ENCODE measurements at places on chromosomes 7 and 10. TPM values are rescaled to one million over a fixed set of nuclear protein-coding genes. Genes with fewer than 3 reads are reported as not detected.

The AOAH gene
- total RNA-seq = 1.9 TPM

GRCh38 chr10:72790216-72790990 lies 98.5 kb downstream of the MCU start:
- DNase-seq = no peak

- no peak for DNase-seq
These were observed 18.1 kb downstream of the HACD1 start for GRCh38 chr10:17599089-17599488.

DNA sequence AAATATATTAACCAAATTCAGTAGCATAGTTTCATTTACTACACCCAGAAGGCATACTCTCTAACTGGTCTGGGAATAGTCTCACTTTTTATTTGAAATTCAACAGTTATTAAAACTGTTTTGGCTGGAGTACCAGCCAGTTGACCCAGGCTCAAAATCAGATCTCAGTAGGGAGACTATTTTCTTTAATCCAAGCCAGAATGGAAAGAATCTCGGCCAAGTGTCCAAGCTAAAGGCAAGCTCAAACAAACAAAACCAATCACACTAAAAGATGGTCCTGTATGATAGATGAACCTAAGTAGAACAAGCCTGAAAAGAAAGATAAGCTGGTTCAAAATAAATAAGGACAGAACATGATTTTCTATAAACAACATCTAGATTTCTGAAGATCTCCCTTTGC lies 259.6 kb upstream of the POM121L12 start:
- DNase-seq = no peak

- no peak for DNase-seq
These were observed 19.4 kb downstream of the OGDH start for GRCh38 chr7:44625526-44626471.

GRCh38 chr7:24732646-24733413 lies 24.4 kb downstream of the GSDME start:
- DNase-seq = no peak

- no peak for DNase-seq
These were observed 191.9 kb upstream of the LYZL2 start for GRCh38 chr10:30821261-30821993.

GRCh38 chr7:105473163-105473562 lies 48.9 kb downstream of the PUS7 start:
- no peak for DNase-seq

The PROSER2 gene
- 0.52 TPM for total RNA-seq

- no peak for DNase-seq
These were observed 123.0 kb upstream of the VSTM2A start for GRCh38 chr7:54419209-54419608.

DNA sequence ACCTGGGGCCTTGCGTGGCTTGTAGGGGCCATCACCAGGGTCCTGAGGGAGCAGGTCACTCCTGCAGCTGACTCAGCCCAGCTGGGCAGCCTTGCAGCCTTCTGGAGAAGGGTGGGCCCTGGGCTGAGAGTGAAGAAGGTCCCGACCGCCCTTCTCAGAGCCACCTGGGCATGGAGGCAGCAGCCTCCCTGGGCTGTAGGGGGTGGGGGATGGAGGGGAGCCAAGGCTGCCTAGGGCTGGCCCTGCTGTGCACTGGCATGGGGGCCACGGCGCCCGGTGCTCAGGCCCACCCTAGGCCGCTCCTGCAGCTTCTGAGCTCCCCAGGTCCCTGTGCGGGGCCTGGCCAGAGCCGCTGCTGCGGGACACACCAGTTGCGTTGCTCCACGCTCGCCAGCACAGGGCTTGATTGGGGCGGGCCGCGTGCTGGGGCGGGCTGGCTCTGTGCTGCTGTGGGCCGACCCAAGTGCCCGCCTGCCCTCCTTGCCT lies 63.6 kb upstream of the NKX6-2 start:
- no peak for DNase-seq

The STAG3 gene
- 0.74 TPM for total RNA-seq

- DNase-seq = no peak
These were observed 203.4 kb downstream of the KIF20B start for GRCh38 chr10:89904755-89905154.

GRCh38 chr7:68470836-68471435 lies 1127.3 kb upstream of the AUTS2 start:
- no peak for DNase-seq

- no peak for DNase-seq
These were observed 383.1 kb upstream of the STEAP1 start for GRCh38 chr7:89771003-89771636.

DNA sequence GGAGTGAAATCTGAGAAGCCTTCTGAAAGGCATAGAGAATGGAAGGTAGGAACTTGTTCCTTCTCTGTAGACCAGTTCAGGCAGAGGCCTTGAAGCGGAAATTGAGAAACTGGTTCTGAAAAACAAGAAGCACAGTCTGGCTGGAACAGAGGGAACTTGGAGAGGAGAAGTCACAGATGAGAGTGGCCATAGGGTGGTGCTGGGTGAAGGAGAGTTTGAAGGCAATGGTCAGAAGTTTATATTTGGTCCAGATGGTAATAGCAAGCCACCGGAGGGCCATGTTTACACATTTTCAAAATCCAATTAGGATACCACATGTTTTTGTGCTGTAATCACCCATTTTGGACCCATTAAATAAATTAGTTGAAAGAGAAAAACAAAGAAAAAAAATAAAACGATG lies 692.5 kb downstream of the INHBA start:
- DNase-seq = no peak

DNA sequence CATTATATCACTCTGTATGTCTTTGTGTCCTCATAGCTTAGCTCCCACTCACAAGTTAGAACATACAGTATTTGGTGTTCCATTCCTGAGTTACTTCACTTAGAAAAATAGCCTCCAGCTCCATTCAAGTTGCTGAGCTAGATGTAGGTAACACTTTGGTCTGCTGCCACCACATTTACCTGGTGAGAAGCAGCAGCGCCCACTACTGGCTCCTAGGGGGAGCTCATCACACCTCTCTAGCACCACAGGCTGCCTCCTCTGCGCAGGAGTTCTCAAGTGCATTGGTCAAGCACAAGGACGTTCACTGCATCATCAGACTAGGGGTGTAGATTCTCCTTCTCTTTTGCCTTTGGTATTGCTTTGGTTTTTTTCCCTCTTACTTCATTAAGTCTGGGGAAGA lies 530.9 kb upstream of the AUTS2 start:
- DNase-seq = no peak

The SLC13A1 gene
- not detected for total RNA-seq

DNA sequence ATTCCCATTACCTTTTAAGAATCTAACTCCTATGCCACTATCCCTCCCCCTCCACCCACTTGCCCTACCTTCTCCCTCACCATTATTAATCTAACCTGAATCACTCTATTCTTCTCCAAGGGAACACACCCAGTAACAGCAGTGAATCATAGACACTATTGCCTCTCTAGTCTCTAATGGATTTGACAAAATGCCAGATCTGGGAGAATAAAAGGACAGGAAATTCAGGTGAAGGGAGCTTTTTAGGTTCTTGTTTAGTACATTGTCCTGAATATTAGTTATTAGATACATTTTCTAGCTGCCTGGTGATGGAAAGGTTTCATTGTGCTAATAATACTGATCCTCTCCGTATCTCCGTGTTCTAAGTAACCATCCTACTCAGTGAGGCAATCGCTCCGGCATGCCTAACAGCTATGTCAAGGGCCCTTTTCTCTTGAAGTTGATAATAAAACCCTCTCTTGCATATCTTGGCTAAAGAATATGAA lies 4.1 kb upstream of the SFR1 start:
- DNase-seq = no peak

The RET gene
- total RNA-seq = 0.60 TPM

GRCh38 chr10:29119374-29119773 lies 169.5 kb upstream of the LYZL1 start:
- DNase-seq = peak; percentile 19

DNA sequence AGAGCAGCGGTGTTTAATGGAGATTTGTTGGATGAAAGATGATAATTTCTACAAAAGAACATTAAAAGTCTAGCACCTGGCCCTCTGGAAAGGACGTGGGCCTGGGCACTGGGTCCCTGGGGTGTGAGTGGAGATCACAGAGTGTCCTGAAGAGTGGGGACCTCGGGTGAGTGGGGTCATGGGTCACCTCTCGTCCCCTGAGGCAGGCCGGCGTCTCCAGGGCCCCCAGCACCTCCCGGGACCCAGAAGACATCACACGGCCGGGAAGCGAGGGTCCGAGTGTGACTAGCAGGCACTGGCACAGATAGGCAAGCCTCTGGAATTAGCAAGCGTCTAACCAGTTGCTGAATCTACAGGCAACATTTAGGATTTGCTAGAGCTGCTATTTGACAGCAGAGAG lies 257.2 kb downstream of the MAD1L1 start:
- DNase-seq = no peak

DNA sequence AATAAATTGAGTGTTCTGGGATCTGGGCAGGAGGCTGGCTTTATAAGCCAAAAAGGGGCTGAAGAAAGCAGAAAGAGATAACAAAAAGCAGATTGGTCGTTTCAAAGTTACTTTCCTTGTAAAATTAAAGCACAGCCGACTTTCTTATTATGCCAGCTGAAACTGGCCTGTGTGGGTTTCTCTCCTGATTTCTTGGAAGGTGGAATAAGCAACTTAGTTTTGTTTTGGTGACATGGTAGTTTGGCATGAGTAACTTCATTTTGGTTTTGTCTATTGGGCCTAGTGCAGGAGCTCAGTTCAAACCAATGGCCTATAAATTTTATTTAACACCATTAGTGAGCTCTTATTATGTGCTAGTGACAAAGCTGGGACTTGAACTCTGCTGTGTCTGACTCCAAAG lies 13.2 kb upstream of the DNAJC12 start:
- DNase-seq = no peak

The ADAM12 gene
- total RNA-seq = 0.27 TPM

The NME8 gene
- total RNA-seq = not detected

DNA sequence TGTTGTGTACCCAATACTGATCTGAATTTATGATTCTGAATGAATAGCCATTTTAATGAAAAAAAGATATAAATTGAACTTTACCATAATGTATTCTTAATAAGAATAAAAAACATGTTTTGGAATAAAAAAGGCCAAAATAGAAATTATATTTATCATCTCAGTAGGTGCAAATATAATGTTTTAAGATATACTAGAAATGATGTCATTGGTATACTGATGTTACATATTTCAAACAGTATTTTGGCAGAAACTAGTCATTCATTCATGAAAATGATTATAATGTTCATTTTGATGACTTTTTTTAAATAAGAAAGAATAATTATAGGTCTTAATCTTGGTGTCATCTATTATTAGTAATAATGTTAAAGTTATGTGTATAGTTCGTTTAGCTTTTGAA lies 9.2 kb downstream of the PCGF5 start:
- DNase-seq = no peak

The BLNK gene
- 1.4 TPM for total RNA-seq

DNA sequence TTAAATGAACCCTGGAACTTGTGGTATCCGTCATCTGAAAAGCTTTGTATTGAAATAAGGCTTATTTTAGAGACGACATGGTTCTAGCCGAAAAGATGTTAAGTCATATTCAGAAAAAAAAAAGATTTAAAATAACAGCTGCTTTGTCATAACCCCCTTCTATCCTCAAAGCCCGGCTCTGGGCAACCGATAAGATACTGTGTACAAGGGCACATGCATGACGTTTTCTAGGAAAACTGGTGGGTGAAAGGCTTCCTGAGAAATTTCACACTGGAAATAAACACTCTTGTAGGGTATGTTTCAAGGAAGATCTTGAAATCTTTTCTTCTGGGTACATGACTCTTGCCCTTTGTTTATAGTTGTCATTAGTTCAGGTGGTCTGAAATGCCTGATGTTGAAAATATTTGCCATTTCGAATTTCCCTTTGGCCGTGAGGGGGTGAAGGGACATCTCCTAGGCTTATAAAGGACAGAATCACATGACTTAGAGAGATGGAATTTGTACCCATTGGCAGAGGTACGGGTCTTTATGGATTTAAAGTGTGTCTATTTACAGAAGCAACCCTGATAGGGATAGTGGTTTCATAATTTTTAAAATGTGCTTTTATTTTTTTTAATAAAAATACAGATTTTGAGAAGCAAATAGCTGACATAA lies 232.5 kb downstream of the PTEN start:
- DNase-seq = no peak

GRCh38 chr7:108112683-108113082 lies 17.5 kb downstream of the LAMB4 start:
- DNase-seq = no peak

The VPS41 gene
- 43.7 TPM for total RNA-seq

DNA sequence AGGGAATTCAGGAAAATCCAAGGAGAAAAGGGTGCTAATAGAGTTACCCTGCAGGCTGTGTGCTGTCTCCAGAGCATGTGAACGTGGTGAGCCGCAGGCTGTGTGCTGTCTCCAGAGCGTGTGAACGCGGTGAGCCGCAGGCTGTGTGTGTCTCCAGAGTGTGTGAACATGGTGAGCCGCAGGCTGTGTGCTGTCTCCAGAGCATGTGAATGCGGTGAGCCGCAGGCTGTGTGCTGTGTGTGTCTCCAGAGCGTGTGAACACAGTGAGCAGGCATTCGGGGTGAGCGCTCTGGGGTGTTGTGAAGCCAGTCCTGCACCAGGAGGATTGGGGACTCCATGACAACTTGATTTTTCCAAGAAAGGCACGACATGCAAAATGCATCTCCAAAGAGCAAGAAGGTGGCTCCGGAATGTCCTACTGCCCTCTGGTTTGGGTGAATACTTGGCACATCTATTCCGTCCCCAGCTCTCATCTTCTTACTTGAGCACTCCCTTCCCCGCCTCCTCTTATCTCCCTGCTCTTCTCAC lies 407.9 kb upstream of the SHH start:
- no peak for DNase-seq

The GPR26 gene
- not detected for total RNA-seq

DNA sequence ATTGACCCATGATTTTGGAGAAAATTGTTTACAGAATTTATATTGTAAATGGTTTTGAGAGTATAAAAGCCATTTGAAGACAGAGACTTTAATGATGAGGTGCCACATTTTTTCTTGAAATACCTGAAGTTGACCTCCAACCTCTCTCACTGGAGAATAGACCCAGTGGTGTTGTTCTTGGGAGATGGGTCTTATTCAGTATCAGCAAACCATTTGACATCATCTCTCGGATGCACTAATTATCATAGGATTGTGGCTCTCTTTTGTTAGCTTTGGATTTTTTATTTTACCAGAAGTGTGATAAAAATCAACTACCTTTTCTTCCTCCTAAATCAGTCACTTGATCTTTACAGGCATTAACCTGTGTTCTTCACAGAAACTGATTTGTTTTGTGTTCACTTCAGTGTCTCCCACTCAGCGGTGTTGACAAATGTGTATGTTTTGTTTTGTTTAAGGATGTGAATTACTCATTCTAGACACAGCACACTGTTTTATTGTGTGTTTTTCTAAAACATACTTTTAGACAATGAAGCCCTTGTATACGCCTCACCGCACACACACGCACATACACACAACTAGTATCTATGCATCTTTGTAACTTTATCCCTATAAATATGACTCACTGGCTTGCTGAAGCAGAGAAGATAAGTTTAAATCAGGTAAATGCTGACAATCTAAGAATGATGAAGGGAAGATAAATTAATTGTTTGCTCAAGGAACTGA lies 455.6 kb downstream of the INHBA start:
- no peak for DNase-seq

GRCh38 chr10:63007112-63007511 lies 126.0 kb upstream of the NRBF2 start:
- no peak for DNase-seq

Measured in left ventricle myocardium inferior (tissue), 1 donor.